ENCODE measurements at places on chromosomes 2 and 18.

- DNase-seq = no peak
Measured at GRCh38 chr18:65754121-65754520, 3.3 kb downstream of the CDH7 start.

DNA sequence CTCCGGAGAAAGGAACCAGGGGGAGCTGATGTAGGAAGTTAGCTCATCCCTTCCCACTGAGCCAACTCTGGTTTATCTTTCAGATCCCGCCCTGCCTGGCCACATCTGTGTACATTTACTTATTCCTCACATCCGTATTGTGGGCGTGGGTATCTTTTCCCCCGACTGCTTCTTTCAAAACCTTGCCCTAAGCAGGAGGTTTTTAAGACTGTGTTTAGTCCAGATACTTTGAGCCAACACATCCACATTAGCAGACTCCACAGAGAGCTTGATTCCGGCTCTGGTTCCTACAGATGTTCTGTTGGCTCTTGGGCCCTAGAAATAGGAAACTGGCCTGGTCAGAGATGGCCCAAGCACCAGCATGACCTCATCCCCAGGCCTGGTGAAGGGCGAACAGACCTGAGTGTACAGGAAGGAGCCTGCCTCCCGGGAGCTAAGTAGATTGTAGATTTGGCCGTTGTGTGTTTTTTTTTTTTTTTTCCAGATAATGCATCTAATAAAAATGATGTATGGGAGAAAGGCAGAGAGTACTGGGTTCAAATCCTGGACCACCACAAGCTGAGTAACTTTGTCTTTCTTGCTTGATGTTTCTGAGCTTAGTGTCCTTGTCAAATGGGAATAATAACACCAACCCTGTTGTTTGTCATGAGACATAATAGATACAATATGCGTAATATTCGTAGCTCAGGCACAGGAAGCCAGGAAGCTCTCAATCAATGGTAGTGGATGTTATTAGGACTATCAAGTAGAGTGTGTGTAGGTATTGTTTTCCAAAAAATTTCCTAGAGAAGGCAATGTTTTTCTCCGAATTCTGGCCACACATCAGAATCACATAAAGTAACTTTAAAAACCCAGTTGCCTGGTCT, 92.3 kb downstream of the PRKCE start:
- peak; percentile 69 for DNase-seq

GRCh38 chr2:100749771-100750542, 70.0 kb upstream of the NPAS2 start:
- DNase-seq = no peak

DNA sequence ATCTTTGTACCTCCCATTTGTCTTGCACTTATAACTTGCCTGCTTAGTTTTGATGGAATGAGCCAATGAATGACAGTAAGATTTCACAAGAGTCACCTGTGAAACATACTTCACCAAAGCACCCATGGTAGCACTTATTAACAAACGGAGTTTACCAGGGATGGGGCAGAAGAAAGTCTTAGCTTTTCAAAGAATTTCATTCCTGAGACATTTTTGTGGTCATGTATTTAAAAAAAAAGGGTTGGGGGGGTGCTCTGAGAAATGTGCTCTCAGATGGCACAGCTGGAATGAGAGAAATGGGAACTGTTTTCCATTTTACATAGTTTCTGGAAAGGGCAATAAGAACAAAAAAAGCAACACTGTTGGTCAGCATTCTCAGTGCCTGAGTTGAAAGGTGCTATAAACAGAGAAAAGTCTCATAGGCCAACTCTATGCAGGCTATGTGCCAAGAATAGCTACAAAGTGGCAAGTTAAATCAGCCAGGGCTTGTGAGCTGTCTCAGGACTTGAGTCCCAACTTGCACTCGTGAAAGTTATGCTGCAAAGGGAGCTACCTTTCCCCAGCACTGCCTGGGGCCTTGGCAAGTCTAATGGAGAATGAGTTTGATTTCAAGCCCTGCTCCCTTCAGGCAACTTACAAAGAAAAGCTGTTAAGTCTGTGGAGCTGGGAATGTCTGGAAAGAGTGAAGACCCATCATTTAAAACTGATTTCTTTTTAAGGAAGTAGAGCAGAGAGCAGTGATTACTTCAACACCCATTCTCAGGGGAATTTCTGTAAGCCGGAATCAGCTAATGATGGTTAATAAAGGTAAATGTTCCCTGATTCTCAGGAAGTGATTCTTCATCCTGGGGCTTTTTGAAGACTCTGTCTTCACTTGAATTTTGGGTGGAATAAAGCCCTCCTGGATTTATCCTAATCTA, 170.6 kb downstream of the SLC8A1 start:
- peak; percentile 65 for DNase-seq

DNA sequence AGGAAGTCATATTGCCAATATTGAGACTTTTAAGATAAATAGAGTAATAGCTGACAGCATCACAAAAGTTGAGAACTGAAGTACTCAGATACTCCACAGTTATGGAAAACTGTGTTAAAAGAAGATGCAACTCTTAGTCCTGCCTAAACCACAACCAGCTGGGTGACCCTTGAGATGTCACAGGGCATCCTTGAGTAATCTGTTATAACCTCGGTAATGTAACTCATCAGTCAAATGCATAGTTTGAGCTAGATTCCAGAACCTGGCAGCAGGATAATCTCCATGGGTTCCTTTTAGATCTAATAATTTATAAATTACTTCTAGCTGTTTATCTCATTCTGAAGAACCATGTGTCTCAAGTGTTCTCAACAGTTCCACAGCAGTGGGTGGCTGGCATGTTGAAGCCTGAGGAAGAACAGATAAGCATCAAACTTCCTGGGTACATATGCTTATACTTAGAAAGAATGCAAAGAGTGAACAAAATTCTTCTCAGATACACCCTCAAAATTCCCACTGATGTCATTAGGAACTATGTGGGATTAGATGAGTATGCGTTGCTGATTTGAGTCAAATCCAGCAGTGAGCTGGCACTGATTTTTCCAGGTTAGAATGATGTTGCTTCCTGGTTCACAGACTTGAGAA, 304.1 kb upstream of the ERBB4 start:
- no peak for DNase-seq

DNA sequence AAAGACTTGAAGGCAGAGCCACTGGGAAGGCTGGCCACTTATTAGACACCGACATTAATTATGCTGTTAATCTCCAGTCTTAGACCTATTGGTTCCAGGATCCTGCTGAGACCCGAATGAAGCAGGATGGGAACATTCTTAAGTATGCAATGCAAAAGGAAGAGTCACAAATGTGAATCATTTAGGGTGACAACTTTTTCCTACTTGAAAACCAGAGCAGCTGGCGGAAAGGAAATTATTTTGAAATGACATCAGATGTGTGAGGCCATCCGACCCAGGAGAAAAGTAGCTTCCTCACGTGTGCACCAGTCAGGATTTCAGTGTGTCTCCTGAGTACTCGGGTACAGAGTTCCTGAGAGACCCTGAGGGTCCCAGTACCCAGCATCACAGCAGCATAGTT, 222.9 kb upstream of the NCKAP5 start:
- no peak for DNase-seq

- no peak for DNase-seq
Measured at GRCh38 chr18:76167410-76167809, 327.6 kb downstream of the ZNF516 start.

DNA sequence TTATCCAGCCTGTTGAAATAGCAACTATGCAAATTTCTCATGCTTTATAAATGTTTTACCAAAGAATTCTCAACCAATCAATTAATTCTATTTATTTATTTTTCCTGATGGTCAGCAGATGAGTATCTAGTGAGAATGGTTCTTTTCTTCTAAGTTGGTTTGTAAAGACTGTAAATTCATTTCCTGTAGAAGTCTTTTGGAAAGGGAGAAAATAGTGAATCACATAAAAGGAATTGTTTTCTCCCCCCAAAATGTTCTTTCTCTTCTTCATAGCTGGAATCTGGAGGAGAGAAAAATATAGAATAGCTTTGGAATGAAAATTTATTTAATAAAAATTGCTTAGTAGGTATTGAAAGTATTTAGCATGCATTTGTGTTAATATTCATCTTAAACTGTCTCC, 836.1 kb upstream of the ZEB2 start:
- no peak for DNase-seq

DNA sequence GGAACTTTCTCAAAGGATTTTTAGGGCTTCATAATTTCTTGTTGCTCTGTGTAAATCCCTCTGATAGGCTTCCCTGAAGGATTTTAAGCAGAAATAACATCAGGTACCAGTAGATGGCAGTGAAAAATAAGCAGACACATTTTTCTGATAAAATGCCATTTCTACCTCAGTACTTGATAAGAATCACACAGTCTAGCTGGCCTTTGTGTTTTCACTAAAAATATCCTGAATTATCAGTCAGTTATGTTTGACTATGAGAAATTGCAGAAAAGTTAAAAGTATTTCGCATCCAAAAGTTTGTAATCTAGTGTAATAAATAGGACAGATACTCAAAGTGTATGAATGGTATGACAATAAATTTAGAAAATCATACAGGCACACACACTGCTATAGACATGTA, 68.7 kb downstream of the DNAJC10 start:
- DNase-seq = no peak
